ENCODE measurements at places on chromosomes 11 and 22. TPM values are rescaled to one million over a fixed set of nuclear protein-coding genes. Genes with fewer than 3 reads are reported as not detected.

BARX2 gene
- total RNA-seq, result not detected

KIAA1671 gene
- total RNA-seq, result 12.8 TPM

EP300 gene
- total RNA-seq, result 56.4 TPM

MMP27 gene
- total RNA-seq, result not detected

POU2AF2 gene
- not detected for total RNA-seq

MCHR1 gene
- 0.65 TPM for total RNA-seq

OR52A1 gene
- total RNA-seq, result not detected

Measured in articular chondrocyte of knee joint (primary cell).